ENCODE measurements at places on chromosomes 1 and 21.

DNA sequence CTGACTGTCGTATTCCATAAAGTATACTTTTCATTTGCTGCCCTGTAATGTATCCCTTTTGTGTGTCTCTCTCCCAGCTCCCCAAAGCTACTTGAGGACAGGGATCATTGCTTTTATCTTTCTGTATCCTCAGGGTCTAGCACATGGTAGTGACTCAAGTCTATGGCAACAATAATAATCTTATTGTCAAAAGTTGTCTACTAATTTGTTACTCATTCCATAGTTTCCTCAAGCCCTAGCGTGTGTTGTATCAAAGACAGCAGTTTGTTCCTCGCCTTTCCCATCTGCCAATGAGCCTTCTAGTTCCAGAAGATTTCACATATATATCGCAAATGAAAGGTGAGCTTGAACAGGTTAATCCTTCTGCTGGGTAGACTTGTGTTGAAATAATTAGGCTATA is 9.8 kb upstream of the SLC30A1 start:
- no peak for DNase-seq

DNA sequence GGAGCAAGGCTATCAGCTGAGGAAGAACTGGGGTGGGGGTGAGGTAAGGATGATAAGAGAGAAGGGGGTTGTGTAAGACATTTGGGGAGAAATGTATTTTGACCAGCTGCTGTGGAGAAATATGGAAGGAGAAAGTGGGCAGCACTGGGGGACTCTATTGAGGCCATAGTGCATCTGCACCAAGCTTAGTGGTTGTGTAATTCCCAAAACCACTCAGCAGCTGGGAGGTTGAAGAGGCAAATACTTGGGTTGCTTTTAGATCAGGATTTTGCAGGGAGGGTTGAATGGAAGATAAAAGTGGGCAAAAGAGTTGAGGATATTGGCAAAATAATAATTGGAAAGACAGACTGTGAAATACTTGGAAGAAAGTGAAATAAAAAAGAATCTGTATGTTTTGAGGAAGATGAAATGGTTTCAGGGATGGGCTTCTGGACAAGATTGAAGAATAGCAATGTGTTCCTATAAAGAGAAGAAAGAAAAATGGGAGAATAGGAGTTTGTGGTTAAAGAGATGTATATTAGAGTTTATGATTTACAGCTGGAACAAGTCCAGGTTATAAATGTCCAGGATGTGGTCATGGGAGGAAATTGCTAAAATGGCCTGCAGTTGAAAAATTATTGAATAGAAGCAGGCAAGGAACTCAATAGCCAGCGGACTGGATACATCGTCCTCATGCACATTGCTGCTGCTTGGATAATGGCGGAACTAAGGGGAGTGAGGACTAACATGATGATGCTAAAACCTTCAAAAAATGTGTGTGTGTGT is 162.7 kb downstream of the DNM3 start:
- DNase-seq = no peak

- no peak for DNase-seq
Measured at GRCh38 chr1:198264282-198264681, 107.5 kb downstream of the NEK7 start.

GRCh38 chr1:25836695-25837094 is 16.9 kb downstream of the MTFR1L start:
- no peak for DNase-seq

DNA sequence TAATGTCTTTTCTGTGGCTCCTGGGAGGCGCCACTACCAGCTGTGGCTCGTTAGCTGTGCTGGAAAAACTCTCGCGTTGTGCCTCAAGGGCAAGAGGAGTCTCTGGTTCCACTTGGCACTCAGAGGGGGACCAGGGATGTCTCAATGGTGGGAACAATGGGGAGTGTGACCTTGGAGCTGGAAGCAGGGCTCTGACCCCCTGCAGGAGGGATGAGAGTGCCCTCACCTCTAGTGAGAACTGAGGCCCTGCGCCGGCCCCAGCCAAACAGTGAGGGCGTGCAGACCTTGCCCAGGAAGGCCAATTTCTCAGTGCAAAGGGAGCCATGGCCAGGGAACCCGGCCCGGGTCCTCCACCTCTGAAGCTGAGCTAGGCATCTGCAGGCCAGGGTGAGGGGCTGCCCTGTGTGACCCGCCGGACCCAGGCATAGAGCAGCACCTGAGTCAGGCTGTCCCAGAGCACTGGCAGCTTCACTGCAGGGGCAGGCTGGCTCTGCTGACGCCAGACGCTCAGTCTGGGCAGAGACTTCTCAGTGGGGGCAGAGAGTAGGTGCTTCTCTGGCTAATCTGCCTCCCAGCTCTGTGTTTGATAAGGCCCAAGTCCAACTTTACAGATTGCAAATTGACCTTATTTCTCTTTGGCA is 1.8 kb downstream of the RD3 start:
- DNase-seq = no peak

GRCh38 chr1:15676010-15676409 is 8.1 kb upstream of the PLEKHM2 start:
- DNase-seq = no peak

All from T-helper 22 cell (primary cell).